ENCODE measurements at places on chromosomes 16 and 17.

DNA sequence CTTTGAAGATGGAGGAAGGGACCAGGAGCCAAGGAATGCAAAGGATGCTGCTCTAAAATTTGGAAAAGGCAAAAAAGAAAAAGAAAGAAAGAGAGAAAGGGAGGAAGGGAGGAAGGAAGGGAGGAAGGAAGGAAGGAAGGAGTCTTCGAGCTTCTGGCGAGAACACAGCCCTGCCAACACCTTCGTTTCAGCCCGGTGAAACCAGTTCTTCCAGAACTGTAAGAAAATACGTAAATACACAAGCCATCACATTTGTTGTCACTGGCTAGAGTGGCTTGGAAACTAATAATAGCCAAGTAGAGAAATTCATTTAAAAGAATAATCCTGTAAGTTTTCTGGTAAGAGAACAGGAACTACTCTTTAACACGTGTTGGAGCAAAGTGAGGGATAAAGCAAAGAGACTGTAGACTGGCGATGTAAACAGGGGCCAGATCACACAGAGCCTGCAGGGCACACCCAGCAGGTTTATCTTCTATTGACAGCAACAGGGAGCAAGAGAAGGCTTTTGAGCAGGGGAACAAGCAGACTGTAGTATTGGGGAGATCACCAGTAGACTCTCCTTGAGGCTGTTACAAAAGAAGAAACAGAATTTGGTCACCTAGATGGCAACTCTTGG is 188.7 kb upstream of the MPHOSPH6 start:
- DNase-seq: no peak

DNA sequence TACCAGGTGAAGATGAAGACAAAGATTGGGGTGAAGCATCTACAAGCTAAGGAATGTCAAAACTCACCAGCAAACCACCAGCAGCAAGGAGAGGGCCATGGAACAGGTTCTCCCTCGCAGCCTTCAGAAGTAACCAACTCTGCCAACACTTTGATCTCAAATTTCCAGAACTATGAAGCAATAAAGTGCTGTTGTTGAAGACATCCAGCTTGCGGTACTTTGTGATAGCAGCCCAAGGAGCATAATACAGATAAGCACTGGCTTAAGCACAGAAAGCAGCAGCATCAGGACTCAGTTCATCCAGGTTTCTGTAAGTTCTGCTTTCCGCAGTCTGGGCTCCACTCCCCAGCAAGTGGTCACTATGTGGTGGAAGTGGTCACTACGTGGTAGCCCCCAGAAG is 16.0 kb upstream of the CDRT4 start:
- DNase-seq: no peak

GRCh38 chr16:77277571-77277970 is 78.4 kb downstream of the SYCE1L start:
- DNase-seq: no peak

GRCh38 chr16:50166511-50167500 is 13.7 kb downstream of the TENT4B start:
- DNase-seq: no peak

DNA sequence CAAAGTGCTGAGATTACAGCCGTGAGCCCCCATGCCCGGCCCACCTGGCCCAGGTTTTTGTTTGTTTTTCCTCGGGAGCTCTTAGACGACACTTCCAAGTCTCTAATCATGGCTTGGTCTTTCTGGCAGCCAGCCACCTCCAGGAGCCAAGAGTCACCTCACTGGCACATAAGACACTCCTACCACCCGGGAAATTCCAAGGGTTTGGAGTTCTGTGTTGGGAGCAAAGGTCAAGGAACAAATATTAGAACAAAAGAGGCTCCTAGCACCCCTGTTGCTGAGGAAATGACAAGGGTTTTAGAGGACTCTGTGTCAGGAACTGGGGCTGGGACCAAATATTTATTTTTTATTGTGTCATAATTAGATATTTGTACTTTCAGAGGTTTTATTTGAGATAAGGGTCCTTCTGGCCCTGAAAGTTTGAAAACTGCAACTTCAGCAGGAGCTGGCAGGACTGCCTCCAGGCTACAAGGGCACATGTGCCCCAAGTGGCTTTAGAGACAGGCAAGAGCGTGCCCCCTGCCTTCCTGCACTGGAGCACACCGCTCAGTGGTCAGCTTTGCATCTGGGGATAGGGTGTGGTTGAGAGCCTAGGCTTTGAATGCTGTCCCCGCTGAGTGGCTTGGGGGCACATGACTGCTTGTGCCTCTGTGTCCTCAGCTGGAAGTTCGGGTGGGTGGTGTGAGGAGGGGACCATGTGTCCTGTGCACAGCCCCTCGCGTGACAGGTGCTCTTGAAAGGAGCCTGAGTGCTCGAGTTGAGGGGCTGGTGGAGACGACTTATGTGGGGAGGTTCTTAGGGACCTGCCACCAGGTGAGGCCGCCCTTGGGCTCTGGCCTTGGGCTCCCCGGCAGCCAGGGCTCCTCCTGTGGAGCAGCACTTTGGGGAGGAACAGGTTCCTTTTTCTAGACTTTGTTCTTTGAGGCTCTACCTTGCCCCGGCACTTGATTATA is 29.7 kb downstream of the MGRN1 start:
- DNase-seq: no peak

GRCh38 chr16:69691980-69692911 is 34.1 kb downstream of the NQO1 start:
- no peak for DNase-seq

DNA sequence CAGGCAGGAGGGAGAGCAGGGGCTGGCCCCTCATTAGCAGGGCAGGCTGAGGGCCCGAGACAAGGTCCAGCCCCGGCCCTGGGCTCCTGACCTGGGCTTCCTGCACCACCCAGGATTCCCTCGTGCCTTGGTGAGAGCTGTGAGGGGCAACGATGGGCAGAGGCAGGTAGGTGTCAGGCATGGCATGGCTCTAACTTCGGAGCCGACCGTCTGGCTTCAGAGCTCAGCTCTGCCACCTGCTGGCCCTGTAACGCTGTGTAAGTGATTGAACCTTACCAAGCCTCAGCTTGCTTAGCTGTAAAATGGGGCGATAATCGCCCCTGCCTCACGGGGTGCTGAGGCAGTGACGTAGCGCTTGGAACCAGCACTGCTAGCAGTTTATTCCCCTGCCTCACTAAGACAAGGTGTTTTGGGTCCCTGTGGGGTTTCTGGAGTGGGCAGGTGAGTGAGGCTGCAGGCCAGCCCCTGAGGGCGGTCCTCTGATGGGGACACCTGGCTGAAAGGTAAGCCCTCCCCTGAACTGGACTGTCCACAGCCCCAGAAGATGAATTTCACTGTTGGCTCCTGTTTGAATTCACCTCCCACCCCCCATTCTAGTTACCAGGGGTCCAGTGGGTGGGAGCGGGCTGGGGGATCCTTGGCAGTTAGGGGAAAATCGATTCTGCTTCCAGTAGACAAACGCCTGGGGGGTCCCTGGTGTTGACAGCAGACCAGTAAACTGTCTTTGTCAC is 184.8 kb upstream of the GSE1 start:
- DNase-seq: no peak

DNA sequence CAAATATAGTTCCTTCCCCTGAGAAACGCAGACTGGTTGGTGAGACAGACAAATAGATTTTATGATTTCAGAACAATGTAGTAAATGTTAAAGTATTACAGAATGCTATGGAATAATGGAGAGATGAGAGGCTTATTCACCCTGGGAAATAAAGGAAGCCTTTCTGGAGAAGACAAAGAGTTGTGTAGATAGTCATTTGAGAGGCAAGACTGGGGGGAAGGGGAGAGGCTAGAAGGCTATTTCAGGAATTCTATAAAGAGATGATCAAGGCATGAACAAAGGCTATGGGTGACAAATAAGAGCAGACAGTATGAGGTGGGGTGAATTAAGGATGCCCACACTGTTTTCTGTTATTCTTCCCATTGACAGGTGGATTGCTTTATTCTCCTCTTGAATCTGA is 211.4 kb downstream of the GRIN2A start:
- no peak for DNase-seq

GRCh38 chr17:50661348-50661747 is 26.7 kb downstream of the ABCC3 start:
- no peak for DNase-seq

- no peak for DNase-seq
These were observed 14.2 kb downstream of the CBX4 start for GRCh38 chr17:79824893-79825579.

DNA sequence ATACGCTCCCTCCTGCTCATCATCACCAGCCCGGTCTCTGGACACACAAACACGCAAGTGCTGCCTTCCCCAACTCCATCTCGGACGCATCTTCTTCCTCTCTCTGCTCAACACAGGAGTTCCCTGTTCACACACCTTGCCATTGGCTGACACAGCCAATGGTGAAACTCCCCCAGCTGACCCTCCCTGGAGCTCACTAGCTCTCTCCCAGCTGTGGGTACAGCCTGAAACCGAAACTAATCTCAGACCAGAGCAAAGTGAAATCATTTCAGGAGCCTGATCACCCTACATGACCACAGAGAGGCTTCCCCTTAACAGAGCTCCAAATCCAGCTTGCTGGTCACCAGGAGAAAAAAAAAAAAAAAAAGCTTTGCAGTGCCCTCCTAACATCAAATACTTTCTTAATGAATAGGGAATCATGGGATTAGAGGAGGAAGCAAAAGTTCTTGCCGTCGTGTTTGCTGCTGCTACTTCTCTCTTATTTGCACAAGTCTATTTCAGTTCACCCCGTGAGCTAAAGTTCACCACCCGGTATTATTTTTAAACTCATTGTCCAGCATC is 8.3 kb downstream of the CUEDC1 start:
- peak; percentile 9 for DNase-seq

- DNase-seq: no peak
These were observed 110.1 kb downstream of the IRX3 start for GRCh38 chr16:54176376-54176901.

GRCh38 chr17:34725725-34726124 is 146.3 kb downstream of the TMEM132E start:
- DNase-seq: no peak

Data from stimulated activated CD8-positive, alpha-beta memory T cell treated with anti-CD3 and anti-CD28 coated beads, Interleukin-4, amount 100 ng/mL, for 1 hour (primary cell).